ENCODE measurements at places on chromosomes 7 and 10.

DNA sequence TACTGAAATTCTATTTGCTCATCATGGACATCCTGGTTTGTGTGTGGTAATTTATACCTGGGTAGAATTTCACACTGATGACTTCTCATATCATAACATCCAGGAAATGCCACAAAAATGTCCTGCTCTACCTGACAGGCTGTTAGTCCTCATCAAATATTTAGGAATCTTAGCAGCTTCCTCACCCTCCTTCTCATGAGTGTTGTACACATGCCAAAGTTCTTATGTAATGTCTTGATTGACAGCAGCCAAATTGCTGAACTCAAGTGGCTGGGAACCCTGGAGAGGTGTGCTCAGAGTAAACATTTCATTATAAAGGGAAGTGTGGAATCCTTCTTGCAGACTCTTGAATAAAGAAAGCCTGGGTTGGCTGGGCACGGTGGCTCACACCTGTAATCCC is 8.9 kb downstream of the EEPD1 start:
- DNase-seq = no peak

DNA sequence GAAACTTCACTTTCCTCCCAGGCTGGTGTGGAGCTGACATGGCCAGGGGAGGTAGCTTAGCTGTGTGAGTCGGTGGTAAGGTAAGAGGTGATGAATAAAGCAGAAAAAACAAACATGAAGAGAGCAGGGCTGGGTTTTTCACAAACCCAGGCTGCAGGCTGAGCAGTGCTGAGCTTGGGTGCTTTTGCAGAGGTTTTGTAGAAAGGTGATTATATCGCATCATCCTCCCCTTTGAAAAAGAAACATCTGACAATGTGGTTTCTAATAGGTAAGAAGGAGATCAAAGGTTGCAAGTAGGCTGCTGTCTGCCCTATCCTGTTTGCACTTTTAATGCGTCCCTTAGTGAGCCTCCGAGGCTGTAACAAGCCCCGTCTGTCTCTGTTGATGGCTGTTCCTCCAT is 69.6 kb upstream of the GRM8 start:
- no peak for DNase-seq

- no peak for DNase-seq
Observed at GRCh38 chr7:98949336-98950044, 71.2 kb downstream of the TRRAP start.

GRCh38 chr7:73740771-73741170 is 2.2 kb upstream of the ABHD11 start:
- no peak for DNase-seq

GRCh38 chr10:21144047-21144446 is 246.9 kb upstream of the NEBL start:
- no peak for DNase-seq

DNA sequence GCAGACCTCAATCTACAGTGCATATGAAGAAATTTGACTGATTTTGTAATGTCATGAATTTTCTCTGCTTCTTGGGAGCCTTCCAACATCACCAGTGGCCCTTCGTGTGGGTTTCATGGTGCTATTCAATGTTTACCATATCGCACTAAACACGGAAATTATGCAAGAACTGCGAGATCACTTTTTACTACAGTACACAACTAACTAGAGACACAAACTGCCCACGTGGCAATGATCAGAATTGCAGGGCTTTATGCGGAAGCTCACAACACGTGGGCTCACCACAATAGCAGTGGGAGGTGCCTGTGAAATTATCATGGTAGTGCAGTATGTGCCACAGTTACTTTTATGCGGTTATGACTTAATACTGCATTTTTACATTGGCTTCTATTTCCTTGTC is 449.7 kb upstream of the KLF6 start:
- DNase-seq = no peak

DNA sequence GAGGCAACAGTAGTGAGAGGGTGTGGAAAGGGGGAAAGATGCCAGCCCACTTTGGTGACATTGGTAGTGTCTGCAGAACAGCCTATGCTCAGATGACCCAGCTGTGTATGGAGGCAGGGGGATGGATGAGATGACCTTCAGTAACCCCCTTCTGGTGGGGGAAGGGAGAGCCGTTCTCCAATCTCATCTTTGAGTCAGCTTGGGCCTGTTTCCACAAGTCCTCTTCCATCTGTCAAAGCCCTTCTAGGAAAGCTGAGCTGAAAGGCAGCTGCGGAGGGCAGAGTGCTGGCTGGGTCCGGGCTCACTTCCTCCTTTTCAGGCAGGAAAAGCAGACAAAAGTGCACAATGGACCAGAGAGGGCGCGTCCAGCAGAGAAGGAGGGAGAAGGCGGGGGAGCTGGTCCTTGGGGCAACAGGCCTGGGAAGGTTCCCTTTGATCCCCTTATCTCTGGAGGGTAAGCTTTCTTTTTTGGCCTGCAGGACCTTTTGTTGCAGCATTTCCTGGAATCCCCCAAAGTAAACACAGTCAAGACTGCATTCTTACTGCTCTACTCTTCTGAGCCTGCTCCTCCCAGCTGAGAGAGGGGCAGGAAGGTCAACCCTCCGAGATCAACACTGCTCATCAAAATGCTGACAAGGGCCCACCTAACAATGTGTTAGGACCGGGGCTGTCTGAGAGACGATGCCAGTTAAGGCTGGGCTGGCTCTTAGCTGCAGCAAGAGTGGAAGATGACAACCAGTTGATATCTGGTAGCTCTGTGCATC is 1.2 kb upstream of the LRMDA start:
- DNase-seq = no peak

Measured in EH (cell line).